Foreskin fibroblast (primary cell): ENCODE measurements at places on chromosomes 12 and 14.

GRCh38 chr14:22671622-22672021, 27.5 kb upstream of the OR6J1 start:
- DNase-seq = no peak

GRCh38 chr14:23177181-23177580, 6.3 kb downstream of the SLC7A8 start:
- DNase-seq = no peak

- peak; percentile 16 for DNase-seq
Observed at GRCh38 chr14:92373336-92373735, 50.4 kb downstream of the SLC24A4 start.

DNA sequence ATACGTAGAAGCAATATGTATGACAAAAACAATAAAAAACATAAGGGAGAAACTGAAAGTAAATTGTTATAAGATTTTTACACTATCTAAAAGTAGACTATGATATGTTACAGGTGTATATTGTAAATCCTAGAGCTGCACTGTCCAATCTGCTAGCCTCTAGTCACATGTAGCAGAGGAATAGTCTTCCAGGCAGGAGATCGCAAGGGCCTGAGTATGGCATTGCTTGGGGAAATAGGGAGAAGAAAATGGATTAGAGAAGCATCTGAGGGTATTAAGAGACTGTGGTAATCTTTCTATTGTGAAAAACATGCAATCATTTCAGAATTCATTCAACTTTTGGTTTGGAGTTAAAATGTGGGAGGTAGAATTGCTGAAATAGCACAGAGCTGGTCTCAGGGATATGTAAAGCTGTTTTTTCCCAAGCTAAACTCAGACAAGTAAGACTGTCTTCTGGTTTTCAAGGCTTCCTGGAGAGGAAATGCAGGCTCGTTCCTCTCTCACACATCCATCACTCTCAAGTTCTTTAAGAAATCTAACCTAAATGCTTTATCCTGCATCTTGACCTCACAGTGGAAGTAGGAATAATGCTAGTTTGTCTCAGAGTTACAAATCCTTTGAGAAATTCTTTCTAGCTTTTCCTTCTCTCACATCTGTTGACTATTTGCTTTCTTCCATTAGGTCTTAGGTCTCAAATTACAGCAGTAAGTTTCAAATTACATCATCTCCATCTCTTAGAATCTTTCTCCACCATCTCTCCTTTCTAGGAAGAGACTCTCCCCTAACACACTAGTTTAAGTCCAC, 7.6 kb upstream of the CCDC184 start:
- DNase-seq = no peak

GRCh38 chr14:100419856-100420255, 96.7 kb downstream of the SLC25A47 start:
- DNase-seq = no peak
